ENCODE measurements at places on chromosomes 12 and 14.

DNA sequence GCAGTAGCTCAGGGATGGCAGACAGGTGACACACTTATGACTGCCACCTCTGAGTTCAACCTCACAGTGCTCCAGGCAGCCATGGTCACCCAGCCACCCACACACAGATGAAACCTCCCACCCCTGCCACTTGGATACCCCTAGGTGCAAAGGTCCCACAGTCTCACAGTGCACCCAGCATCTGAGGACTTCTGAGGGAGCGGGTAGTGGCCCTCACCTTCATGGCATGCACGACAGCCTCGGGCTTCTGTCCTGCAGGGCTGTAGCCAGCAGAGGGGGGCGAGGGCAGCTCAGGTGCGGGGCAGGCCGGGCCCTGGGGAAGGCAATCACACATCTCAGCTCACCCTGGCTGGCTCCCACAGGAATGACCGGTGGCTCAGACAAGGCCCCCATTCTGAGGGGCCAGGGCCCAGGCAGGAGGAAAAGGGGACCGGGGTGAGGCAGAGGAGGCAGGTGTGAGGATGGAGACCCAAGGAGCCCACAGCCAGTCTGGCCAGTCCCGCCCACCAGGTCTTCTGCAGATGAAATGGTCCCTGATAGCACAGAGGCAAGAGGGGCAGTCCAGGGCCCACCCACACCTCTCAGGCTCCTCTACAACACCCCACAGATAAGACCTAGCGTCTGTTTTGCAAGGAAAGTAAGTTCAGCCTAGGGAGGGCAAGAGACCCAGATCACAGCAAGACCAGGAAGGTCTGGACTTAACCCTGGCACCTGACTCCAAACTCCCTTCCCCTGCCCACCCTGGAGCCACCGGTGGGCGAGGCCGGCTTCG lies 35.8 kb downstream of the CCNK start:
- peak; percentile 59 for DNase-seq

- no peak for DNase-seq
Observed at GRCh38 chr12:79199166-79199565, 334.6 kb downstream of the SYT1 start.

- no peak for DNase-seq
Observed at GRCh38 chr14:81485781-81486180, 47.9 kb downstream of the SEL1L start.

DNA sequence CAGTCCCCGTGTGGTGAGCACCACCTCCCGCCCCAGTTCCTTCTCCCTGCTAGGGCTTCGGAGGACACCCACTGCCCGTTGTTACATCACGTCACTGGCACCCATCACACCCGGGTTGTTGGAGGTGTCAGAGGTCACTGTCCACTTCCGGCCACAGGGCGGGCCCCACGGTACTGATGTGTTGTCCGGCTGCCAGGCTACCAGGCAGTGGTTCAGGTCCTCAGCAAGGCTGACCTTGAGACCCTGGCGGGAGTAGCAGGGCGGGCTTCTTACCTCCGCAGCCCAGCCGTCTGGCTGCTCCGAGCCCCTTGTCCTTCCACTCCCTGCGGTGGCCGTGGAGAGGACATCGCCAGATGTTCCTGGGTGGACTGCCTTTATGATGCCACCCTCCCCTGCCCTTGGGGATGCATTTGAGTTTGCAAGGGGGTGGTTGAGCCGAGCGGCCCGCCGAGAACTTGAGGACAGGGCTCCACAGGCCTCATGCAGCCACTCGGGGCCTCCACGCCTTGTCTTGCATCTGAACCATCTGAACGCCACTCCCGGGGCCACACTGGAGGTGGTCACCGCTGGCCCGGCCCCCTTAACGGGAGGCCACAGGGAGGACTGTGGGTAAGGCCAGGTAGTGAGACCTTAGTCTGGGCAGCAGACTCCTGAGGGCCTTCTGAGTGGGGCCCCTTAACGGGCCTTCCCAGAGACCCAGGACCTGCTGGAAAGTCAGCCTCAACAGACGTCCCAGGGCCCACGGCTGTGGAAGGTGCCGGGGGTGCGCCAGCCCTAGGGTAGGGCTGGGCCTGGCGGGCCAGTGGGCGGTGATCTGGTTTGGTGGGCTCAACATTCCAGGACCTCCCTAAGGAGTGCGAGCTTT lies 27.1 kb upstream of the PLD4 start:
- no peak for DNase-seq

- DNase-seq, result no peak
Observed at GRCh38 chr12:45878630-45879255, 111.6 kb downstream of the SCAF11 start.

GRCh38 chr12:122499991-122500684 lies 594 bp downstream of the ZCCHC8 start:
- peak; percentile 76 for DNase-seq

- DNase-seq, result no peak
Observed at GRCh38 chr12:95262808-95263207, 45.2 kb downstream of the VEZT start.

- no peak for DNase-seq
Observed at GRCh38 chr12:103865151-103865730, 24.2 kb upstream of the NT5DC3 start.

GRCh38 chr14:81435391-81436295 lies 35.5 kb upstream of the STON2 start:
- DNase-seq, result peak; percentile 44

- no peak for DNase-seq
Observed at GRCh38 chr14:73591690-73592449, at the start of gene ACOT4. ACOT4 (plus strand) TSS chr14:73591873; CDS start chr14:73591960, 87 bp downstream.

GRCh38 chr14:73725116-73726024 lies 11.2 kb upstream of the PNMA1 start:
- peak; percentile 71 for DNase-seq

- DNase-seq, result no peak
Observed at GRCh38 chr14:105229099-105229655, 19.2 kb upstream of the BTBD6 start.

DNA sequence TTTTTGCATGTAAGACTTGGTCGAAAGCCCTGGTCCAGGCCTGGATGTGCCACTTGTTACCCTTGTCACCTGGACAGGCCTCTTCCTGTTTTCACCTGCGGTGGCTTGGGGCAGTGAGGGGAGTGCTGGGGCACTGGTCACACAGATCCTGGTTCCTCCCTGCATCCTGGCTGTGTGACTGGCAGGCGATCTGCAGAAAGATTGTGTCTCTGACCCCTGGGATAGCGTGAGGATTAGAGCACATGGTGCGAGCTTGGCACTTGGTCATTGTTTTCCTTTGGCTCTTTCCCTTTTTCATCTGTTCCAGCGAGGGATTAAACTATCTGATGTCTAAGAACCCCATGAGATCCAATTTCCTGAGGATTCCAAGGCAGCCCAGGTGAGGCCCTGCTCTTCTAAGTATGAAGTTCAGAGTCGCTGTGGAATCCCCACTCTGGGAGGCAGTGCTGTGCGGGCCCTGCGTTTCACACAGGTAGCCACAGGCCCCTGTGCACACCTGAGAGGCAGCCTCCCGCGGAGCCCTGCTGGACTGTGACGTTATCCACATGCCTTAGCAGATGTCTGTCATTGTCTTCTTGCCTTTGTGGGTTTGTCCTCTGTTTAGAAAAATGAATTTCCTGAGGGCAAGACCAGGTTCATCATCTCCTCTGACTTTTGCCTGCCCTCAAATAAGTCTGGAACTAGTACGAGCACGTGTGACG lies 288.4 kb downstream of the CACNA1C start:
- DNase-seq, result no peak

All from tibial artery (tissue), 4 donors.